ENCODE measurements at places on chromosomes 12 and 14. TPM values are rescaled to one million over a fixed set of nuclear protein-coding genes. Genes with fewer than 3 reads are reported as not detected.
A peak's percentile ranks its signal among the peaks of the same experiment; 100 is the strongest.

GRCh38 chr12:64203775-64204174 lies 18.3 kb downstream of the KICS2 start:
- H3K27ac ChIP-seq, result no peak overlapping the region
- H3K36me3 ChIP-seq, result peaks cover 8% of the 10 kb centered on the region
- H3K27me3 ChIP-seq, result no peaks in the 10 kb centered on the region
- no peak overlapping the region for H3K4me3 ChIP-seq
- no peaks in the 10 kb centered on the region for H3K4me1 ChIP-seq

GRCh38 chr12:89765959-89766824 lies 57.6 kb upstream of the ATP2B1 start:
- no peak for DNase-seq
- H3K4me3 ChIP-seq, result no peak overlapping the region
- no peaks in the 10 kb centered on the region for H3K27me3 ChIP-seq
- H3K4me1 ChIP-seq, result no peaks in the 10 kb centered on the region

Gene ZFHX2
- total RNA-seq, result 5.6 TPM

DNA sequence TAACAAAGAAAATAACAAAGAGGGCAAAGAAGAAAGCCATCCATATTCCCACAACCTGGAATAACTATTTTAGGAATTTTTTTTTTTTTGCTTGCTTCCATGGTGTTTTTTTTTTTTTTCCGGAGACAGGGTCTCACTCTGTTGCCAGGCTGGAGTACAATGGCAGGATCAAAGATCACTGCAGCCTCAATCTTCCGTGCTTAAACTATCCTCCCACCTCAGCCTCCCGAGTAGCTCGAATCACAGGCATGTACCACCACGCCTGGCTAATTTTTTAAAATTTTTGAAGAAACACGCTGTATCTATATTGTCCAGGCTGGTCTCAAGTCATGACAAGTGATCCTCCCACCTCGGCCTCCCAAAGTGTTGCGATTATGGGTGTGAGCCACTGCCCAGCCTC lies 20.2 kb upstream of the ARID4A start:
- no peak for DNase-seq
- peaks cover 27% of the 10 kb centered on the region for H3K36me3 ChIP-seq
- H3K27me3 ChIP-seq, result no peaks in the 10 kb centered on the region
- H3K27ac ChIP-seq, result no peak overlapping the region
- no peak overlapping the region for H3K4me3 ChIP-seq

Gene GZMB
- not detected for total RNA-seq

GRCh38 chr12:42809226-42809625 lies 219.7 kb upstream of the PRICKLE1 start:
- H3K4me3 ChIP-seq, result no peak overlapping the region
- H3K27me3 ChIP-seq, result no peaks in the 10 kb centered on the region
- H3K36me3 ChIP-seq, result no peaks in the 10 kb centered on the region
- peaks cover 12% of the 10 kb centered on the region for H3K4me1 ChIP-seq

- H3K27me3 ChIP-seq, result no peaks in the 10 kb centered on the region
- H3K36me3 ChIP-seq, result no peaks in the 10 kb centered on the region
- peaks cover 15% of the 10 kb centered on the region for H3K4me1 ChIP-seq
- DNase-seq, result no peak
- no peak overlapping the region for H3K27ac ChIP-seq
Measured at GRCh38 chr12:62834406-62834805, 100.5 kb downstream of the PPM1H start.

GRCh38 chr12:96047229-96048211 lies 12.1 kb upstream of the LTA4H start:
- H3K4me3 ChIP-seq, result peak overlapping the region; percentile 69
- no peak for DNase-seq
- no peaks in the 10 kb centered on the region for H3K36me3 ChIP-seq

Gene HHIPL1
- 1.4 TPM for total RNA-seq

Gene NYNRIN
- 129 TPM for total RNA-seq

GRCh38 chr12:16163901-16164300 lies 113.6 kb downstream of the SLC15A5 start:
- no peaks in the 10 kb centered on the region for H3K36me3 ChIP-seq
- peaks cover 48% of the 10 kb centered on the region for H3K27me3 ChIP-seq
- H3K4me3 ChIP-seq, result no peak overlapping the region
- no peak for DNase-seq
- no peak overlapping the region for H3K27ac ChIP-seq
- H3K4me1 ChIP-seq, result peaks cover 4% of the 10 kb centered on the region

DNA sequence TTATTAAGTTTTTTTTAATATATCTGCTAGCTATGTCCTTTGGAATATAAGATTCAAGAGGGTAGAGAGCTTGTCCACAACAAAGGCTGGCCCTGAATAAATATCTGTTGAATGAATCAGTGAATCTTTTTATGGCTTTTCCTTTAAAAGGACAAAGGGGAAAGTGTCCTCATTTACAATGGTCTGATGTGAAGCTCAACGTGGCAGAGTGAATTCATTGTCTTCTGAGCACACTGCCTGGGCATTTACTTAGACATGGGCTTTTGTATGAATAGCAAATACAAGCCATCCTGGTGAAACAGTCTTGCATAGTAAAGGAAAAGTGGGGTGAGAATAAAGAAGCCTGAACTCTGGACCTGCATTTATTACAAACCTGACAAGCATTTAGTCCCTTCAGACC lies 201.2 kb downstream of the NELL2 start:
- H3K4me3 ChIP-seq, result no peak overlapping the region
- H3K4me1 ChIP-seq, result no peaks in the 10 kb centered on the region
- H3K36me3 ChIP-seq, result no peaks in the 10 kb centered on the region
- no peak overlapping the region for H3K27ac ChIP-seq

Data from type B pancreatic cell (in vitro differentiated cells).